ENCODE measurements at places on chromosomes 1 and 21.

- no peak for DNase-seq
Observed at GRCh38 chr1:159208175-159208825, 3.6 kb downstream of the ACKR1 start.

GRCh38 chr1:14788080-14788479 is 189.6 kb downstream of the KAZN start:
- DNase-seq, result no peak

DNA sequence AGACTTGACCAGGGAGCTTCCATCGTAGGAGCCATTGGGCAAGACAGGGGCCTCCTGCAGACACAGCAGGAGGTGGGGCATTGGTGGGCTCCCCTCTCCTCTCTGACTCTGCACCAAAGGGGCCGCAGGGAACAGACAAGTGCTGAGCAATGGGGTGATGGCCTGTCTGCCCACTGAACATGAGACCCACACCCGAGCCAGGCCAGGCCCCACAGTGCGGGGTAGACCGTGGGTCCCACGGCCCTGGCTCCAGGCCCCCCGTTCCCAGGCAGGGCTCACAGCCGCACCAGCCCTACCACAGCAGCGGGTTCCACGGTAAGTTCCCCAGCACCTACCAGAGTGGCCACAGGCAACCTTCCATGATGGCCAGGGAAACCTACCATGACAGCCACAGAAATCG is 45.9 kb downstream of the CHD5 start:
- no peak for DNase-seq

DNA sequence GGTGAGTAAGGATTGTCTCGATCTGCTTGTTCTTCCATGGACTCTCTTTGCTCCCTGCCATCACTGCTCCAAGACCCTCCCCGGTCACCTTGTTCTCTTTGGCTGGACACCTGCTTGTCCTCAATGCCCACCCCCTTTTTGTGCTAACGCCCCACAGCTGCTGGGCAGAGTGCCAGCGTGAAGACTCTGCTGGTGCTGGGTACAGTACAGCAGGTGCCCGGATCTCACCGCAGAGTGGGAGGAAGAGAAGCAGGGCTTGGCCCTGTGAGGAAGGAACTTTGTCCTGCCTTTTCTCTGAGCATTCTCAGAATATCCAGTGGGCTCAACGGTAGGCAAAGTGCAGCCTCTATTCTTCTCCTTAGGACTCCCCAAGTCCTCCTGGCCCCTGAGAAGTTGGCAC is 90.1 kb downstream of the PLXNA2 start:
- DNase-seq, result no peak

DNA sequence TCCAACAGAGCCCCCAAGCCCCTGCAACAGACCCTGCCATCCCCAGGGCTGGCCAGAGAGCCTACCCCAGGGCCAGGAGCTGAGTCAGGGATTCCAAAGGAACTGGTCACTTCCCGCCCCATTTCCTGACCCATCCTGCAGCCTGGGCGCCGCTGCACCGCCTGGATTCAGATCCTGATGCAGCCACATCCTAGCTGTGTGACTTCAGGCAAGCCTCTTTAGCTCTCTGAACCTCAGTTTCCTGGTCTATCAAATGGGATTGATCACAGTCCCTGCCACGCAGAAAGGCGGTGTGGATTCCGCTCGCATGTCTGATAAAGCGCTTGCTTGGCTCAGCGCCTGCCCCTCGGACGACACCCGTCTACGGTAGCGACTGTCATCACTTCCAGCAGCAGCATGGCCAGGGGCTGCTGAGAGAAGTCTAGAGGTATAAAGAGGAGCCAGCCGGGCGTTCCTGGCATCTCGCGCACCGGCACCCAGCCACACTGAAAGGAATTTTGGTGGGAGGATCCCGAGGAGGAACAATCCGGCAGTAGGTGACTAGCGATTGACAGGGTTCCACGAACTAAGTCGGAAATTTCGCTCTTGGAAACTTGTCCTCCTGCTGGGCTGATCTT is 10.1 kb downstream of the EPHA2 start:
- DNase-seq, result no peak

GRCh38 chr1:184379111-184379752 is 7.6 kb upstream of the C1orf21 start:
- DNase-seq, result no peak

DNA sequence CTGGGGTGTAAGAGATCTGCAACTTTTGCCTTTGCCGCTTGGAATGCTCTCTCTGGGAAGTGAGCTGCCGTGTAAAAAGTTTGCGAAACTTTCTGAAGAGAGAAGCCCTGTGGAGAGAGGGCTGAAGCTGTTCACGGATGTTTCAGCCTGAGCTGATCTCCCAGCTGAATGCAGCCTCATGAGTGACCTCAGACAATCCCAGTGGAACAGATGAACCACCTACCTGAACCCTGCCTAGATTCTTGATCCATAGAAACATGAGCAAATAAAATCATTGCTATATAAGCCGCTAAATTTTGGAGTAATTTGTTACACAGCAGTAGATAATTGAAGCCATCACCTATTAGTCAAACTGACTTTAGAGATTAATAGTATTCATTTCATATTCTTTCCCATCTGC is 4.4 kb upstream of the ALG6 start:
- no peak for DNase-seq
